Astrocyte of the cerebellum (primary cell): ENCODE measurements at places on chromosomes 16 and 17.

DNA sequence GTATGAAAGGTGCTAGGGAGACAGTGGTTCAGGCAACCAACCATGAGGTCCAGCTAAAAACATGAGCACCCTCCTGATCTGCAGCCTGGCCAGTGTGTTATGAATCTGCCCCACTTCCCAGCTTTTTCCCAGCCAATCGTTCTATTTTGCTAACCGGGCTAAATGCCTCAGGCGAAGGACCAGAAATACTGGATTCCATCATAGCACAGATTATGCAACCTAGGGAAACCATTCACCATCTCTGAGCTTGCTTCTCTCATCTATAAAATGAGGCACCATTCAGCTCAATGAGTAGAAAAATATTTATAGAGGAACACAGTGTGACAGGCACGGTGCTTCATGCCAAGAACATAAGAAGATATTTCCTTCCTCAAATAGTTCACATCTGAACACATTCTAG is 45.2 kb upstream of the NUDT7 start:
- no peak for DNase-seq

GRCh38 chr17:49180303-49180702 is 30.1 kb downstream of the GNGT2 start:
- peak; percentile 11 for DNase-seq

DNA sequence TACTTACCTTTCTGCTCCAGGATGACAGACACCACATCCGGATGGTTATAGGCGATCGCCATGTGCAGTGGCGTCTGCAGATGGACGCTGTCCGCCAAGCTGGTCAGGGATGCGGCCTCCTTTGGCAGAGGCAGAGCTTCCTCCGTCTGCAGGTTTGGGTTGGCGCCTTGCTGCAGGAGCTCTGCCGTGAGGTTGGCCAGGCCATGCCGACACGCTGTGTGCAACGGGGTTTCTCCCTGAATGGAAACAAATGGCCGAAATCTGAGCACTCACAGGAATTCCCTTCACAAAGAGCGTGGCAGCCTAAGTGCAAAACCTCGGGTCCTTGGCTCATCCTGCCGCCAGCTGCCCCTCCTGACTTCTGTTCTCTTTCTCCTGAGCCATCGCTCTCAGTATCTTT is 41.8 kb downstream of the CYB5D2 start:
- DNase-seq, result no peak

DNA sequence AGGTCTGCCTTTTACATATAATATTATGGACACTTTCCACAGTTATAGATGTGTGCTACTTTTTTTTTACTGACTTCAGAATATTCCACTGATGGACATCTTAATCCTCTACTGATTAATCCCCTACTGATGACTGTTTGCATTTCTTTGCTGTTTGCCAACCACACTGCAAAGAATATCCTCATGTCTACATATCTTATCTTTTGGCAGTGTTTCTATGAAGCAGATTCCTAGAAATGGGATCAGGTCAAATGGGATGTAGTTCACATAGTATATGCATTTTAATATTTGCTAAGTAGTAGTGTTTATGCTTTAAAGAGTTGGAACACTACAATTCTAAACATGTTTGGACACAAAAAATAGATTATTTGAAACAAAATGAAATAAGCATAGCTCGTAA is 3.2 kb downstream of the CCL3 start:
- DNase-seq, result no peak

DNA sequence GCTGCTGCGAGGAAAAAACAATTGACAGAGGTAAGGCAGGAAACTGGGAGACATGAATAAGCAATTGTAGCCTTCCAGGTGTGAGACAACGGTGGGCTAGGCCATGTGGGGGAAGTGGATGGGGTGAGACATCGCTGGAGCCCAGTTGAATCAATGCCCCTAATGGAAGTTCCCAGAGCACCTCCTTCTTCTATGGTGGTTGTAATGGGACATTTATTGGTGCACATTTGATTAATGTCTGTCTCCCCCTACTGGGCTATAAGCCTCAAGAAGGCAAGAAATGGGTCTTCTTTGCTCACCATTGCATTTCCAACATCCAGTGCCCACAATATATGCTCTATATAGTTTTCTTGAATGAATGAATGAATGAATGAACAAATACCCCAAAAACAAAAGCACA is 22.7 kb upstream of the CD300E start:
- DNase-seq, result no peak

GRCh38 chr17:58587713-58588117 is 73.3 kb upstream of the MTMR4 start:
- DNase-seq, result peak; percentile 0
